ENCODE measurements at places on chromosomes 12 and 14.

GRCh38 chr14:74846968-74847665 lies 28.8 kb downstream of the PROX2 start:
- no peak for DNase-seq
- no peak overlapping the region for H3K4me3 ChIP-seq
- H3K27ac ChIP-seq, result no peak overlapping the region
- H3K36me3 ChIP-seq, result no peaks in the 10 kb centered on the region

DNA sequence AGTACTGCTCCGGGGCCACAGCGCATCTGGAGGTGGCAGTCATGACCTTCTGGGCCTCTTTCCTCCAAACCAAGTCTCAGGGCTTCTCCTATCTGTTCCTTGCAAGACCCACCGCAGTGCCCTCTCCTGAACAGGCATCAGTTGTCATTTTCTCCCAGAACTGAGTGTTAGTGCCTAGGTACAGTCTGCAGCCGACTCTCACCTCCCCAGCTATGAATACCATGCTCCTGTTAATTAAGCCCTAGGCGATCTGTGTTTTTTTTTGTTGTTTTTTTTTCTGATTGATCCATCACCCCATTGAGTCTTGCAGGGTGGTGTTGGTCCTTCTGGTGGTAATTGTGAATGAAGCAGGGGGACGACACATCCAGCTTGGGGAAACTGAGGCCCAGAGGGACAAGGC lies 47.5 kb upstream of the DLK1 start:
- H3K4me1 ChIP-seq, result no peaks in the 10 kb centered on the region
- DNase-seq, result no peak
- H3K36me3 ChIP-seq, result no peaks in the 10 kb centered on the region
- H3K27me3 ChIP-seq, result peaks cover 17% of the 10 kb centered on the region

DNA sequence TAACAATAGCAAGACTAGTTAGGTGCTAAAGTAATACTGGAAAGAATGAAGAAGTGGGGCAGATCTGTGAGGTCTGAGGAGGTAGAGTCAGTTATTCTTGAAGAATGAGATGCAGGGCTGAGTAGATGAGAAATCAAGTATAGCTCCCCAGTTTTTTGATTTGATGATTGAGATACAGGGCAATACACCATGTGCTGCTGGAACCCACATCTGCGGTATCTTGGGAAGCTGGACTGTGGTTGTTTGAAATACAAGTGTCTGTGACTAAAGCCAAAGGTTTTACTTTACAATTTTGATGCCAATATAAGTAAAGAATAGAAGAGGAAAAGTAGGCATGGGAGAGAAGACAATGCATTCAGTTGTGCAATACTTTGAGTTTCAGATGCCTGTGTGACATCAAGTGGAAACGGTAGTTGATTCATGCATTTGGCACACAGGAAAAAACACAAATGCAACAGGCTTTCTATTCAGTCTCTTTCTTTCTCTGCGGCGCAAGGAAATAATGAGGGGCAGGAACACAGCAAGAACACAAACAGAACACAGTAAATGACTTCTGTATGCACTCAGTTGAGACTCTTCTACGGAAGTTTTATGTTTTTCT lies 190.2 kb upstream of the SLC38A2 start:
- H3K27ac ChIP-seq, result no peak overlapping the region
- DNase-seq, result no peak
- H3K36me3 ChIP-seq, result peaks cover 31% of the 10 kb centered on the region

- peaks cover 43% of the 10 kb centered on the region for H3K4me1 ChIP-seq
- H3K36me3 ChIP-seq, result peaks cover 3% of the 10 kb centered on the region
- no peaks in the 10 kb centered on the region for H3K27me3 ChIP-seq
- peak within 1 kb of the TSS; percentile 95 for H3K4me3 ChIP-seq
These were observed at the start of gene KMT2D for GRCh38 chr12:49060237-49061156. TSS of gene KMT2D (minus strand) at chr12:49060794. CDS start at chr12:49055324, 5,470 bp downstream.

DNA sequence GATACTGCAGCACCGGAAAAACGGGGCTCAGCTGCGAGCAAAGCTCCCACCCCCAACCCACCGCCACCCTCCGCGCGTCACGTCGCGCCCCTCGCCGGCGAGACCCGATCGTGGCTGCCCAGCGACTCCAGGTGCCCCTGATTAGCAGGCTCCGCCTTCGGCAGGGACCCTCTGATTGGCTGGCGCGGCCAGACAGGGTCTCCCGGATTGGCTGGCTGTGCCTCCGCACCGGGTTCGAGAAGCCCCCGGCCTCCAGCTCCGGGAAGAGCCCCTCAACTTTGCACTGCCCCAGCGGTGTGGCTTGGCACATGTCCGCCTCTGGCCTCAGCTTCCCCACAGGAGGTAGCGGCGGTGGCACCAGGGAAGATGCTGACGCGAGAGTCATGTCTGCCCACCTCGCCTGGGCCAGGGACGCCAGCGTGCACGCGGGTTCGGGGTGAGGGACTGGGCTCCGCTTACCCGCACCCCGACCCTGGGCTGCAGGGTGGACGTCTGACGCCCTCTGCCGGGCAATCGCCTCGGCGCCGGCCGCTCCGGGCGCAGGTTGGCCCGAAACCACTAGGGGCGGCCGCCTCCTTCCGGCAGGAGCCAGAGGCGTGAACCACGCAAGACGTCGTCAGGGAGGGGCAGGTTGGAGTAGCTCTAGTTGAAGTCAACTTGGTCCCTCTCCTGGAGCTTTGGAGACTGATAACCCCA lies 498 bp upstream of the RHOF start:
- H3K27me3 ChIP-seq, result no peaks in the 10 kb centered on the region
- H3K4me3 ChIP-seq, result peak overlapping the region; percentile 72
- peak overlapping the region; percentile 92 for H3K27ac ChIP-seq
- DNase-seq, result peak; percentile 99
- H3K4me1 ChIP-seq, result peaks cover 46% of the 10 kb centered on the region

GRCh38 chr12:63940310-63941005 lies 96.0 kb downstream of the SRGAP1 start:
- H3K27me3 ChIP-seq, result peaks cover 4% of the 10 kb centered on the region
- H3K4me1 ChIP-seq, result peaks cover 1% of the 10 kb centered on the region
- no peak overlapping the region for H3K4me3 ChIP-seq
- no peak for DNase-seq
- H3K27ac ChIP-seq, result no peak overlapping the region

- no peaks in the 10 kb centered on the region for H3K27me3 ChIP-seq
- H3K4me1 ChIP-seq, result peaks cover 68% of the 10 kb centered on the region
- H3K27ac ChIP-seq, result no peak overlapping the region
These were observed 7.6 kb downstream of the SLC38A2 start for GRCh38 chr12:46364777-46365580.

GRCh38 chr12:62760779-62761178 lies 174.2 kb downstream of the PPM1H start:
- DNase-seq, result no peak
- no peak overlapping the region for H3K27ac ChIP-seq
- H3K36me3 ChIP-seq, result no peaks in the 10 kb centered on the region
- H3K27me3 ChIP-seq, result peaks cover 22% of the 10 kb centered on the region
- peaks cover 19% of the 10 kb centered on the region for H3K4me1 ChIP-seq

GRCh38 chr12:131597333-131597732 lies 113.6 kb upstream of the SFSWAP start:
- peaks cover 12% of the 10 kb centered on the region for H3K4me1 ChIP-seq
- no peaks in the 10 kb centered on the region for H3K27me3 ChIP-seq
- no peak overlapping the region for H3K27ac ChIP-seq
- no peaks in the 10 kb centered on the region for H3K36me3 ChIP-seq
- H3K4me3 ChIP-seq, result no peak overlapping the region

GRCh38 chr12:107515446-107515958 lies 170.1 kb upstream of the PWP1 start:
- peaks cover 11% of the 10 kb centered on the region for H3K4me1 ChIP-seq
- no peak for DNase-seq
- H3K27me3 ChIP-seq, result no peaks in the 10 kb centered on the region

DNA sequence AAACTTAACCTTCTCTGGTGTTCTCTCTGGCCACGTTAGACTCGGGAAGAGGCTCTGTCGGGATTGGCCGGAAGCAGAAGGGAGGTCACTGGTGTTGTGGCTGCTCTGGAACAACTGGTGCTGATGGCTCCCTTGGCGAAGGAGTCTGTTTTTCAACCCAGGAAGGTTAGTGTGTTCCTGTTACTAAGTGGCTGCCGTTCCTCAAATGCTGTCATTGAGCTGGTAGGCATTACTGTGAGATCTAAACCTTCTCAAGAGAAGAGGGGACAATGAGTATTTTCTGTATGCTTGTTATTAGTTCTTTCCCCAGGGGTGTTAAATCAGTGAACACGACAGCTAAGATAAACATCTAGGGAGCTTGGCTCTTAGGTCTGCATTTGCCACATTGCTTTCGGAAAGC lies 18.3 kb downstream of the POP5 start:
- H3K27me3 ChIP-seq, result no peaks in the 10 kb centered on the region
- H3K4me1 ChIP-seq, result no peaks in the 10 kb centered on the region
- peaks cover 25% of the 10 kb centered on the region for H3K36me3 ChIP-seq
- no peak for DNase-seq
- H3K4me3 ChIP-seq, result no peak overlapping the region

- H3K4me3 ChIP-seq, result no peak overlapping the region
- no peak for DNase-seq
- no peak overlapping the region for H3K27ac ChIP-seq
- peaks cover 5% of the 10 kb centered on the region for H3K27me3 ChIP-seq
These were observed 24.2 kb downstream of the FGD4 start for GRCh38 chr12:32423559-32423958.

Measured in activated naive CD8-positive, alpha-beta T cell treated with anti-CD3 and anti-CD28 coated beads, Interleukin-2, amount 10 ng/mL, durations not matched to agents 7 days and 5 days (primary cell).